ENCODE measurements at places on chromosomes 5 and 9.

- no peaks in the 10 kb centered on the region for H3K36me3 ChIP-seq
- H3K4me1 ChIP-seq = peaks cover 63% of the 10 kb centered on the region
- no peak for DNase-seq
- peak overlapping the region; percentile 30 for H3K4me3 ChIP-seq
- no peaks in the 10 kb centered on the region for H3K27me3 ChIP-seq
Measured at GRCh38 chr9:131679261-131680020, 60.4 kb downstream of the RAPGEF1 start.

- H3K4me3 ChIP-seq = no peak overlapping the region
- no peak overlapping the region for H3K27ac ChIP-seq
- no peaks in the 10 kb centered on the region for H3K36me3 ChIP-seq
- no peak for DNase-seq
Measured at GRCh38 chr5:1125030-1125357, 13.1 kb upstream of the SLC12A7 start.

GRCh38 chr5:179250561-179251225, 94.6 kb downstream of the ADAMTS2 start:
- H3K36me3 ChIP-seq = no peaks in the 10 kb centered on the region
- H3K4me3 ChIP-seq = no peak overlapping the region
- no peaks in the 10 kb centered on the region for H3K27me3 ChIP-seq
- H3K4me1 ChIP-seq = no peaks in the 10 kb centered on the region

DNA sequence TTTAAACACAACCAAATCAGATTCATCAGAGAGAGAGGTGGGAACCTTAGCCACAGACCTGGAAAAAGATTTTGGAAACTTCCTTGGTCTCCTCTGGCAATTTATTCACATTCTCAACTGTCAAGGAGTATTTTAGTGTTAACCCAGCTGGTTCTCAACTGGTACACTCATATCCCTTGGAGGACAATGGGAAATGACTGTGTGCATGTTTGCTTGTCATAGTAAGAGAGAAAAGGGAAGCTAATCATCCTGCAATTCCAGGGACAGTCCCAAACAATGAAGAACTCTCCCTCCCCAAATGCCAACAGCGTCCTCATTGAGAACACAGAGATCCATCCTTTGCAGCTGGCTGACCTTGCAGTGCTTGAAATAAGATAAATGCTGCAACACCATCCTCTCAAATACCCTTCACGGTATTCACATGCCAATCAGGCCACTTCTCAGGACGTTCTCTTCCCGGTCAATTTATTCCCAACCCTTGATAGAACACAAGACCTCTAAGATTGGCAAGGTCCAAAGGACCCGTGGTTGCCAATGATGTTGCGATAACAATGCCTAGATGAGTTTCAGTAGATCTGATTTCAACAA, 75.5 kb downstream of the EPB41L4B start:
- no peaks in the 10 kb centered on the region for H3K36me3 ChIP-seq
- H3K4me3 ChIP-seq = no peak overlapping the region
- H3K27ac ChIP-seq = no peak overlapping the region
- H3K4me1 ChIP-seq = no peaks in the 10 kb centered on the region

DNA sequence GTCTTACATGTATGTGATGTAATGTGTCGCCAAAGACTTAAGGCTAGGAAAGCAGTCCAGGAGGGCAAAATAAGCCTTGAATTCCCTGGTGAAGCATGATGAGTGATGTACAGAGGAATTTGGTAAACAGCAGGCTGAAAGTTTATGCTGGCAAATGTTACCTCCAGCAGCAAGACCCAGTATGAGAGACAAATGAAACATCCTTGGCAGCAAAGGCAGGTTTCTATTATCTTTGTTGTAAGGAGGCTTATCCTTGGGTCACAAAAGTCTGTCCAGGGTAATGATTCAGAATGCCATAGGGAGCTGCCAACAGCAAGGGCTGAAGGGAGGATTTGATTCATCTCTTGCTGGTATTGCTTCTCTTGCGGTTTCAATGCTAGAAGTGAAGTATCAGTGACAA, 75.9 kb upstream of the HTR4 start:
- peaks cover 10% of the 10 kb centered on the region for H3K4me1 ChIP-seq
- H3K27ac ChIP-seq = no peak overlapping the region
- DNase-seq = no peak
- no peak overlapping the region for H3K4me3 ChIP-seq
- H3K36me3 ChIP-seq = no peaks in the 10 kb centered on the region

DNA sequence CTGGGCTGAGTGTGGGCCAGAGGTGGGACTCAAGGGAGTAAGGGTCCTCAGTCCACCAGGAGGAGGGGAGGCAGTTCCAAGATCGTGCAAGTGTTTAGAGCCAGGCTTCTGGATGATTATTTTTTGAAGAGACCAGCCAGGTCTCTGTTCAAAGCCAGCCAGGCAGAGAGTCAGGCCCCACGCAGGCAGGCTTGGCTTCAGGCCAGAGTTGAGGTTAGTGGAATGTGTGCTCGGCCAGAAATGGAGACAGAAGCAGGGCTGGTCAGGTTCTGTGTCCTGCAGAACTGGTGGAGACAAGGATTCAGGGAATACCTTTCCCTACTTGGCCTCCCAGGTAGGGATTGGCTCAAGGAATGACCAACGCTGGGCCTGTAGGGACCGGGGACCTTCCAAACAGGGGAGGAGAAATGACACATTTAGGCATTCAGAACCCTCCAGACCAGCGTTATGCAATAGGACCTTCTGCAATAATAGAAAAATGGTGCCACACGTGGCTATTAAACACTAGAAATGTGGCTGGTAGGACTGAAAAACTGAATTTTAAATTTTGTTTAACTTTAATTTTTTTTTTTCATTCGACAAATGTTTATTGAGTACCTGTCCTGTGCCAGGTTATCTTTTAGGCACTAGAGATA, 106.2 kb downstream of the CMYA5 start:
- no peaks in the 10 kb centered on the region for H3K27me3 ChIP-seq
- H3K4me1 ChIP-seq = peaks cover 3% of the 10 kb centered on the region
- no peak overlapping the region for H3K27ac ChIP-seq
- no peak for DNase-seq
- H3K4me3 ChIP-seq = no peak overlapping the region

DNA sequence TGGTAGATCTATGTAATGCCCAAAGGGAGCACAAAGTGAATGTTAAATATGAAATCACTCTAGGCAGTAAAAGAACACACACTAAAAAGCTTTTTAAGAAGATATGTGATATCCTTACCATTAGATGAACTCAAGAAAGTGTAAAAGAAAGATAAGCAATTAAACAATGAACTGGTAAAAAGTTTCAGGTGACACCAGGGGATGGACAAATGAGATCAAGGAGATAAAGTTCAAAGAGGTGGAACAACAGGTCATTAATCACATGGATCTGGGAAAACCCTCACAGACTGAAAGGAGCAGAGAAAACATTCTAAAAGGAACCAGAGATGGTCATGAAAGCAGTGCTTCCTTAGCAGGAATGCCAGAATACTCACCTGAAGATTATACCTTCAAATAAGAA, 40.7 kb downstream of the LHFPL2 start:
- no peaks in the 10 kb centered on the region for H3K4me1 ChIP-seq
- no peaks in the 10 kb centered on the region for H3K36me3 ChIP-seq
- H3K4me3 ChIP-seq = no peak overlapping the region
